ENCODE measurements at places on chromosomes 16 and 17.

GRCh38 chr16:23563186-23563585 is 5.7 kb downstream of the UBFD1 start:
- DNase-seq = no peak

GRCh38 chr17:72075995-72076677 is 44.7 kb upstream of the SOX9 start:
- peak; percentile 28 for DNase-seq

DNA sequence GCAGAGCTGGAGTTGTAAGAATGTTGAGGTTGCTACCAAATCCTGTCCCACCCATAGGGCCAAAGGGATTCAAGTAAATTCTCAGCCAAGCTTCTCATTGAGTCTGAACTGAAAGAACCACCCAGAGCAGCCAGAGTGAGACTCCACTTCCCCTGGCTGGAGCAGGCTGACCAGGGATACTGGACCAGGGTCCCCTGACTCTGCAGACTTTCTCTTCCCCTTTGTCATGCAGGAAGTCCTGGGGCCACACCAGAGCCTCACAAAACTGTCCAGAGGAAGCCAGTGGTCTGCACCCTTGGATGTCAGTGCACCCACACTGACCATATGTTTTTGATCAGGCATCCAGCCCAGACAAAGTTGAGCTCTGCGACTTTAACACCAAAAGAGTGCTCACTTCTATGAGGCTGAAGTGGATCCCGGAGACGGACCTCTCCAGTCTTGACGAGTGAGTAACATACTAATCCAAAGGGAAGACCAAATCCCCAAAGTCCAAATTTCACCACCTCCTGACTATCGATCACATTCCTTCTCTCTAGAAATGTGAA is 4.1 kb downstream of the NXN start:
- no peak for DNase-seq

DNA sequence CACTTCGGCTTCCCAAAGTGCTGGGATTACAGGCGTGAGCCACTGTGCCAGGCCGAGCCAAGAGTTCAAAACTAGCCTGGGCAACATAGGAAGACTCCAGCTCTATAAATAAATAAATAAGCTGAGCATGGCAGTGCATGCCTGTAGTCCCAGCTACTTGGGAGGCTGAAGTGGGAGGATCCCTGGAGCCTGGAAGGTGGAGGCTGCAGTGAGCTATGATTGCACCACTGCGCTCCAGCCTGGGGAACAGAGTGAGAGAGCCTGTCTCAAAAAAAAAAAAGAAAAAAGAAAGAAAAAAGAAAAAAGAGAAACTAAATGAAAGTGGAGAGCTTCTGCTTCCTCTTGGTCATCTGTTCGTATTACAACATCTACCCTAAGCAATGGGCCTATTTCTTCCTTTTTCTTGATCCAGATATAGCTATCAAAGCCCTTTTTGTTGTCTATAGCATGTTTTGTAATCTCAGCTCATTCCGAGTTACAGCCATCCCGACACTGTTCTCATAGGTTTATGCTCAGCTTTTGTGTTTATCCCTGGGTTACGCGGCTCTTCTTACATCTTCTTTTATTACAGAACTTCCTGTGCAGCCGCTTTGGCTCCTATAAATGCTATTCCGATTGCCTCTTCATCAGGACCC is 14.1 kb upstream of the MAPK3 start:
- no peak for DNase-seq

DNA sequence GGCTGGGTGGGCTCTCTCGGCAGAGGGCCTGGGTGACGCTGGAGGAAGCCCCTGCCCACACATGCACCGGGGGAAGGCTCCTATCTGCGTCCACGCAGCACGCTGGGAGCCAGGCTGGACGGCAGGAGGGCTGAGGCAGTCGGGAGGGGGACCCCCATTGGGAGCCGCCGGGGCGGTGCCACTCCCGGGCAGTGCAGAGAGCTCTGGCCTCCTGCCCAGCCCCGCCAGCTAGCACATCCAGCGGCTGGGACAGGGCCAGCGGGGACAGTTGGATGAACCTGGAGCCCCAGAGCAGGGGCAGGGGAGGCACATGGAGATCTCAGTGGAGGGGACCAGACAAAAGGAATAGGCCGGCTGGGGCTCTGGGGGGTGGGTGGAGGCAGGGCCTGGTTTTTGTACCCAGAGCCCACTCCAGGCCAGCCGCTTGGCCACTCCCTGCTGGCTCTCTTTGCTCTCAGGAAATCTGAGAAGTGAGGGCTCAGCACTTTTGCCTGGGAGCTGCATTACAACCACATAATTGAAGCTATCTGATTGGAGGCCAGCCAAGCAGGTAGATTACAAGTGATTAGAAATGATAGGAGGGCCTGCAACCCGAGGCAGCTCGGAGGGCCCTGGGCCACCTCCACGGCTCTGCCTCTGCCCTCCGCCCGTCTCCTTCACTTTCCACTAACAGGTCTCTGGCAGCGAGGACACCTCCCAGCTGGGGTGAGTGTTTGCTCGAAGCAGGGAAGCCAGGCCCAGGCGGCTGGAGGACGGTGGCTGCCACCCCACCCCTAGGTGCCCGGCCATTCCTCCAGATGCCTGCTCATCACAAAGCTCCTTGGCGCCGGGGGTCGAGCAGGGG is 40.1 kb downstream of the ENGASE start:
- peak; percentile 73 for DNase-seq

DNA sequence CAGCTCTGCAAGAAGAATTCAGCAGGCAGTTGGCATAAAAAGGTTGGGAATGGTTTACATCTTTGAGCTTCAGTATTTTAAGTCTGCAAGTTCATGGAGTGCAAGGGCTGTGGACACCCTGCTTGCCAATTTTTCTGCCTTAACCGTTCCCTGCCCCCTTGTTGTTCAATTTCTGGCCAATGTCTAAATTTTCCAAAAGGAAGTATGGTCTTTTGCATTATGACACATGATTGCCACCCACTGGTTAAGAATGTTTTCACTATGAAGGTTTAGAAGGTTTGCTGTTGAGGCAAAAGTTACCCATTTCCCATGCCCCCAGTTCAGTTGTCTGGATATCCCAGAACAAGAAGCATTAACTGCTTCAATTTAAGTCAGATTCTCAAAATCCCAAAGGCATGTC is 441.9 kb downstream of the CDH13 start:
- DNase-seq = no peak

DNA sequence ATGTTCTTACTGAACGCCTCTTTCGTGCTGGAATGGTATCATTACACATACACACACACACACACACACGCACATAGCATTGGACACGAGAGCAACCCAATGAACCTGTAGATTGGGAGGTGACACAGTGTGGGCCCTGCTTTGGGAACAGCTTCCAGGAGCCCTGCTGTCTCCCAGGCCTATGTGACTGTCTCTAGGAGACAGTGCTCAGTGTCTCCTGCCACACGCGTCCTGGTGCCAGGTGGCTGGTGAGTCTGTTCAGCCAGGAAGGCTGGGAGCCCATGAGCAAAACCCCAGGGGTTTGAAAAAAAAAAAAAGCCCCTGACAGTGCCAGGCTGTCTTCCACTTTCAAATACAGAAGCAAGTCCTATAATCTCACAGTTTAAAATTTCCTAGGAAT is 2.4 kb upstream of the SPOP start:
- DNase-seq = no peak

DNA sequence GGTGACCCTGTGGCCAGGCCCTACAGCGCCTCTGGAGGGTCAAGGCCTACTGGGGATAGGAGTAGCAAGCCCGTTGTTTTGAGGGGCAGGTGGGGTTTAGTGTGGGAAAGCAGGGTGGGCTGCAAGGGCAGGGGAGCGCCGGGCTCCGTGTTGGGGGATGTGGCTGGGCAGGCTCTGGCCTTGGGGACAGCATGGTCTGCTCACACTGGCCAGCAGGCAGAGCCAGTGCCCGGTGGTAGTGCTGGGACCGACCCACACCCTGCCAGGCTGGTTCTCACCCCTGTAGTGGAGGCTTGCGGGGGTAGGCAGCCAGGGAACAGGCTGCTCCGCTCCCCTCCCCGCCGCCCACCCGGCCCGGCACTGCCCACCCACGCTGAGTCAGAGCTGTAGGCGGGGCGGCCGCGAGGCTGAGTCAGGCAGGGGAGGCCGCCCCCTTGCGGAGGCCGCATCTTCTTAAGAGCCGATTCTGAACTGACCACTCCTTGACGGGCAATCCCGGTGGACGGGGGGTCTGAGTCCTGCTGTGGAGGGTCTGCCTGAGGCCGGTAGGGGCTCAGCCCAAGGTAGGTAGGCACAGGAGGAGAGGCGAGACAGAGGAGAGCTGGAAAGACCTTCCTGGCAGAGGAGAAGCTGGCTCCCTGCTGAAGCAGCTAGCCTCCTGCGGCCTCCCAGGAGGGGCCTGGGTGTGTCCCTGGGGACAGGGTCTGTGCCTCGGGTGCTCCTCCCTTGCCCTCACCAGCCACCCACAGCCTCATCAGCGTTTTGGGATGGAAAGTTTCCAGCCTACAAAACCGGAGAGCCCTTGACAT is 62.4 kb downstream of the BAIAP2 start:
- peak; percentile 92 for DNase-seq

- no peak for DNase-seq
These were observed 195.2 kb downstream of the AXIN2 start for GRCh38 chr17:65366102-65366844.

DNA sequence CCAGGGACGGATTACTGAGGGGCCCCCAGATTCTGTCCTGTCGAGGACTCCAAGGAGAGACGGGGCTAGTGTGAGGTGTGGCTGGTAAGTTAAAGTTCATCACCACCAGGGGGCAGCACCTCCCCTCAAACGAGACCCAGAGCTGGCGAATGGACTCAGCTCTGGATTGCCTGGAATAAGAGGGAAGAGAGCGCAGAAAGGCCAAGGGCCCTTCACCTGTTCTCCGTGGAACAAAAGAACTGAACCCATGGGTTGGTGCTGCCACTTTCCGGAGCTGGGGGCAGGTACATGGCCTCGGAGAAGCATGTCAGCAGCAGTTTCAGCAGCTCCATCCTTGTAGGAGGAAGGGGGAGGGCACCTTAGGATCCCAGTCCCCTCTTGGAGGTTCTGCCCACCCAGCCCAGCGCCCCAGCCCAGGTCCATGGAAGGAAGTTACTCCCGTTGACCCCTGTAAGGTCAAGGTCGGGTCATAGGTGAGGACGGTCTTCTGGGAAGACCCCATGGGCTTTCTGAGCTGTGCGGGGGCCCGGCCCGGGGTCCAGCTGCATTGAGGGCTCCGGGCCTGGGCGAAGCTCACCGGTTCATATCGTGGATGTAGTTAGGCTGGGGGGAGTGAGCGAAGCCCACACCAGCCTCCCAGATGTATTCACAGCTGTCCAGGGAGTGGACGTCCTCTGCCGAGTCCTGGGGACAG is 10.8 kb downstream of the HID1 start:
- peak; percentile 93 for DNase-seq

- peak; percentile 90 for DNase-seq
These were observed at the start of gene MCRIP2 for GRCh38 chr16:641326-642188. TSS of gene MCRIP2 (plus strand) at chr16:641828. CDS start at chr16:641992, 164 bp downstream.

DNA sequence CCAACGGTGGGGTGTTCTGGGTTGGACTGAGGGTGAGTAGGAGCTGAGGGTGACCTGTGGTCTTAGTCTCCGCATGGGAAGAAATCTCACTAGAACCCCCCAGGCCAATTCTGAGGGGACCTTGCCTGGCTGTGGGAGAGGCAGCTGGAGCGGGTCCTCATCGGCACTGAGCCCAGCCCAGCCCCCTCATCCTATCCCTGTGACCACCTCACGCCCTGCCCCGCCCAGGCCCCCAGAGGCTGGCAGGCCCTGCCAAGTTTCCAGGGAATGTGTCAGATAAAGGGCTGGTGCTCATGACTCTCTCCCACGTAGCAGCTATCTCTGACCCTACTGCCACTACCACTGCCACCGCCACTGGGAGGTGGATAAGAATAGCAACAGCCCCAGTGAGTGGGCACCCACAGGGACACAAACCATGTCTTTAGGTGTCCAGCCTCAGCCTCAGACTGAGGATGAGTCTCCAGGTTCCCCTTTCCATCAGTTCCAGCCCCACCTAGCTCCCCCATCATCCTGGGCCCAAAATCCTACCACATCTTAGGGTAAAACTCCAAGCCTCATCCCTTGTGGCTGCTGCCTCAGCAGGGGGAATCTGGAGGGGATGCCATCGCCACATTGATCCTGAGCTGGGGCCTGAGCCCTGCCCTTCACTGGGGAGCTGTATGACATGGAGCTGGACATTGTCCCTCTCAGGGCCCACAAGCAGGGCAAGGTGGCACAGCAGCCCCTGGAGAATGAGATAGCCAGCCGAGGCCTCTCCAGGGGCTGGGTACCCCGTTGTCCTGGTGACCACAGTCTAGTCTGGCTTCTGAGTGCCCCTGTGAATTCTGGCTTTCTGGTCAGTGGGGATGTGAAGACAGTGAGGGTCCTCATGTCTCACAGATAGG is 14.9 kb downstream of the CDH16 start:
- DNase-seq = no peak

GRCh38 chr16:53511084-53511402 is 8.0 kb upstream of the AKTIP start:
- DNase-seq = no peak

GRCh38 chr16:73192232-73192894 is 144.4 kb upstream of the ZFHX3 start:
- DNase-seq = peak; percentile 55
